CD4-positive, alpha-beta T cell treated with Interleukin-10 for 1 hour (primary cell): ENCODE measurements at places on chromosomes 1 and 21.

GRCh38 chr1:13469343-13469742 lies 44.5 kb downstream of the LRRC38 start:
- no peak for DNase-seq

- DNase-seq, result no peak
These were observed 33.6 kb upstream of the RAVER2 start for GRCh38 chr1:64711266-64711665.

DNA sequence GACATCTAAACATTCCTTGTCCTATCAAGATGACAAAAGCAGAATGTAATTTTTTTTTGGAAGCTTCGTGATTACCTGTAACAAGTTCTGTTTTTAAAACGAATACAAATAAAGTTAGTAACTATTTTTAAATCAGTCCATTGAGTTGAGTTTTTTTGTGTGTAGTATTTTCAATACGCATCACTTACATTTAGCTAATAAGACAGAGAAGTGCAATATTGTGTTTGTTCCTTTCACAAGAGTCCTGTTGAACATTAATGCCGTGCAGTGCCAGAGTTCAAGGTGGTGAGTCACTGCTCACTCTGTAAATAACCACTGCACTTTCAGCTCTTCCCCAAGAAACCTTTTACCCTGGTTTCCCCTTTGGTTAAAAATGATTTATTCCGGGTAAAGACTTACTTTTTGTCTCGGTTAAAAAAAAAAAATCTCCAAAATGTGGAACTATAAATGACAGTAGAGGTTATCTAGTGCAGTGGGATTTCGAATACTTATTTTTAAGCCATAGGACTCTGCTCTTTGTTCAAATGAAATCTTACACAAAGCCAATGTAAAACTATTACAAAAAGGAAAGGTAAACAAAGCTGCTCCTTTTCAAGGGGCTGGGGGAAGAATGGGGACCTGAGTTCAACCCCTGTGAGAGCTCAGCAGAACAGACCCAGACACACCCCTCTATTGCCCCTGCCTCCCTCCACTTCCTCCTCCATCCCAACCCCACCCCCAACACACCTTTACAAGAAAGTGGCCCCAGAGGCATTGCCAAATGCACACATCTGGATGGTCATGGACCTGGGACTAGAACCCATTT lies 14.8 kb upstream of the NCMAP start:
- no peak for DNase-seq

DNA sequence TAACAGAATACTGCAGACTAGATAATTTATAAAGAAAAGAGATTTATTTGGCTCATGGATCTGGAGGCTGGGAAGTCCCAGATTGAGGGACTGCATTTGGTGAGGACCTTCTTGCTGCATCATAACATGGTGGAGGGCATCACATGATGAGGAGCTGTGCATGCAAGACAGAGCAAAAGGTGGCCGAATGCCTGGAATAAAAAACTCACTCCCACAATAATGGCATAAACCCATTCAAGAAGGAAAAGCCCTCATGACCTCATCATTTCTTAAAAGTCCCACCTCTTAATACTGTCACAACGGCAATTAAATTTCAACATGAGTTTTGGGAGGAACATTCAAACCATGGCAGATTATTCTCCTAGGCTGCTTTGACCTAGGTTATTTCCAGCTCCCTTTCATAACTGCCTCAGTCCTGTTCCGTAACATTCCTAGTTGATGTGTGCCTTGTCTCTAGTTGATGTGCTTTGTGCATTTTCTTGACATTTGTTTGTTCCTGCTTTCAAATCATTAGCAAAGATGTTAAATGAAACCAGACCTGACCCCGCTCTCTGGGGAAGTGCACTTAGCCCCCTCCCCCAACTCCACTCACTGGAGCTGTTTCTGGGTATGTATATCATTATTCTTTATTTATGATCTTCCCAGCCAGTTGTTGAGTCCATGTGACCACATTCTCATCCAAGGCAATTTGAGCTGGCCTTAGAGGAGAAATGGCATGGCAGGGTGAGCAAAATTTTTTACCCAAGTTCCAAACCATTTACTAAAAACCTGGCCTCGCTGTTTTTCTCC lies 148.5 kb downstream of the GDAP2 start:
- no peak for DNase-seq

DNA sequence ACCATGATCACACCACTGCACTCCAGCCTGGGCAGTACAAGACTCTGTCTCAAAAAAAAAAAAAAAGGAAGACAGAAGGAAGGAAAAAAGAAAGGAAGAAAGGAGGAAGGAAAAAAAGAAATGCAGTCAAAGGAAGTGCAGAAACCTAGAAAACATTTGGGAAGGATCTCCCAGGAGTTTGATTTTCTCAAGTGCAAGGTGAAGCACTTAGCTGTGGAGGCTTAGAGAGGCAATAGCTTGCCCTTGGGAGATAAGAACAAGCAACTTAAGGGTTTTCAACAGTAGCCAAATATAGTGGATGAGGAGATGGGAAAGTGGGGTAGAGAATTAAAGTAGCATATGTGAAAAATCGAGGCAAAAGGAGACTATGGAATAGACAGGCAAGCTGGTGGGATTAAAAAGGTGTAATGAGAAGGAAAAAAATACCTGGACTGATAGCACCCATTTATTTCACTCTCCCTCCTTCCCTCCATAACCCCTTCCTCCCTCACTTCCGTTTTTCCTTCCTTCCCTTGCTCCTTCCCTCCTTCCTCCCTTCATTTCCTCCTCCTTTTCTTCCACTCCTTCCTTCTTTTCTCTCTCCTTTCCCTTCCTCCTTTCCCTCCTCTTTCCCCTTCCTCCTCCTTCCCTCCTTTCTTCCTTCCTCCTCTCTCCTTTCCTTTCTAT lies 6.8 kb upstream of the FAM89A start:
- no peak for DNase-seq

DNA sequence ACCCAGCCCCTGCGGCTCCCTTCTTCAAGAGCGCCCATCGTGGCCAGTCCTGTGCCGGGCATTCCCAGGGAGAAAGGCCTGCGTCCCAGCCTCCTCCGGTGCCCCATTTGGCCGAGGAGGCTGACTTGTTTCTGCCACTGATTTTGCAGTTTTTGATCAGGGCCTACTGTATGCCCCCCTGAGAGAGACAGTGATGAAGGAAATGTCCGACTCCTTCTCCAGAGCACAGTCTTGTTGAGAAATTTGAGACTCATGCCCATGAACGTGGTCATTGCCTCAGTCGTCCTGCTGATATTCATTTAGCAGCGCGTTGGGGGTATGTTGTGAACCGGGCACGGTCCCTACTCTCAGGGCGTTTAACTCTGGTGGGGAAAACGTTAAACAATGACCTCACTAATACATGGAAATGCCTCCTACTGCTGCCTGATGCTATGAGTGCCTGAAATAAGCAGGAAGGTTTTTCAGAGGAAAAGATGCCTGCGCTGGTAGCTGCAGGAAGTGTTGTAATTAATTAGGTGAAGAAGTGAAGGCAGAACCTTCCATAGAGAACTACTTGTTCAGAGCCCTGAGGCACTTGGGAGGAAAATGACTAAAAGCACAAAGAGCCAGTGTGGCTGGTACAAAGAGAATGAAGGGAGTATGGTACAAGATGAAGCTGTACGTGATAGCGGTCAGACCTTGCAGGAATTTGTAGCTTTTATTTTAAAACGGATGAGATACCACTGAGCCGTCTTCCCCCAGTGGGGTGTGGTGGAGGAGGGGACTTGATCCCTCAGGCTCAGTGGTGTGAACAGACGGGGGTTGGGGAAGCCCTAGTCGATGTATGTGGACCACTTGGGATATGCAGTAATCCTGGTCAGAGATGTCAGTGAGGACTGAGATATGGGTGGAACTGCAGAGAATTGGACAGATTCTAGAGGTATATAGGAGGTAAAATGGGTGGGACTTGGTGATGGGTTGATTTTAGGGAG lies 730 bp downstream of the ZCCHC17 start:
- no peak for DNase-seq

- DNase-seq, result no peak
These were observed 35.4 kb upstream of the CITED4 start for GRCh38 chr1:40897513-40897912.

DNA sequence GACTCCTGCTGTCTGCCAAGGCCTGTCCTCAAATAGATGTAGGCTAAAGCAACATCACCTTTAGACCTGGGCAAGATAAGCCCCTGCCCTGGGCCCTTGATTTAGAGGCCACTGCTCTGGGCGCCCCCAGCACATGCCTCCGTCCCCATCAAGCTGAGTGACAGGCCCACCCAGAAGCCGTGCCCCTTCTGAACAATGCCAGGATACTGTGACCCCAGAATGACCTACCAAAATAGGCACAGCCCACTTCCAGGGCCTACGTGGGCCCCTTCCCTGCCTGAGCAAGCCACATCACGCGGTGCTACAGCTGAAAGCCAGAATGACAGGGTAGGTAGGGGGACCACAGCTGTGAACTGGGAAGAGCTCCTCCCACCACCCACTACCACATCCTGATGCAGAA lies 24.7 kb upstream of the BECN2 start:
- no peak for DNase-seq

DNA sequence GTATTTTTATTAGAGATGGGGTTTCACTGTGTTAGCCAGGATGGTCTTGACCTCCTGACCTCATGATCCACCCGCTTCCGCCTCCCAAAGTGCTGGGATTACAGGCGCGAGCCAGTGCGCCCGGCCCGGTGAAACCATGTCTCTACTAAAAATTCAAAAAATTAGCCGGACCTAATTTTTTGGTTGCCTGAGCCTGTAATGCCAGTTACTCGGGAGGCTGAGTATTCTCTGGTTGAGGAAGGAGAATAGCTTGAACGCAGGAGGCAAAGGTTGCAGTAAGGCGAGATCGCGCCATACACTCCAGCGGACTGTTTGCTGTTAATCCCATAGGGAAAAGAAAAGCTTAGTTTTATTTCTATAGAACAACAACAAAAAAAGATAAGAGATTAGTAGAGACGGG lies 29.9 kb upstream of the HJV start:
- no peak for DNase-seq

DNA sequence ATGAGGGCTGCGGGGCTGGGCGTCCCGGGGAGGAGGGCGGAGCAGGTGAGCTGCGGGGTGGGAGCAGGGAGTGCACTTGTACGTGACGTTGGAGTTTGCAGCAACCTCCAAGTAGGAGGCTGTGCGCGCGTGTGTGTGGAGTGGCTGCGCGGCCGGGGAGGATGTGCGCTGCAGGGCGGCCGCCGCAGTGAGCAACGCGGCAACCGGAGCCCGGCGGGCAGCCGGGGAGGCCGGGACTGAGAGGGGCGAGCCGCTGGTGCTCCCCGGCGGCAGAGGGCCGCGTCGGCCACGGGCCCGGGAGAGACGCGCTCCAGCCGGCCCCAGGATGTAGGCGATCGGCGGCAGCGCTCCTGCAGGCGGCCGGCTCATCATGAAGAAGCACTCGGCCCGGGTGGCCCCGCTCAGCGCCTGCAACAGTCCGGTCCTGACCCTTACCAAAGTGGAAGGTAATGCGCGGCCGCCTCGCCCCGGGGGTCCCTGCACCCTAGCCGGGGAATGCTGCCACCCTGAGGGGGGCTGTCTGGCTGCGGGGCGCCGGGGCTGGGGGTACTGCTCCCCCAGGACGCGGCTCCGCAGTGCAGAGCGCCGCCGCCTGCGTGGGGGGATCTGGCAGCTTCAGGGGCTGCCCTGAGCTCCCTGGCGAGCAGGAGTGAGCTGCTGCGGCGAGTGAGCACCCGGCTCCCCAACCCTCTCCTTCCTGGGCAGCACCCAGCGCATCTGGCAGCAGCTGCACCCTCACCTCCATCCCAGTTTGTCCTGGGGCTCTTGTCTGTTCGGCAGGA lies 158.9 kb upstream of the COA6 start:
- DNase-seq, result no peak

DNA sequence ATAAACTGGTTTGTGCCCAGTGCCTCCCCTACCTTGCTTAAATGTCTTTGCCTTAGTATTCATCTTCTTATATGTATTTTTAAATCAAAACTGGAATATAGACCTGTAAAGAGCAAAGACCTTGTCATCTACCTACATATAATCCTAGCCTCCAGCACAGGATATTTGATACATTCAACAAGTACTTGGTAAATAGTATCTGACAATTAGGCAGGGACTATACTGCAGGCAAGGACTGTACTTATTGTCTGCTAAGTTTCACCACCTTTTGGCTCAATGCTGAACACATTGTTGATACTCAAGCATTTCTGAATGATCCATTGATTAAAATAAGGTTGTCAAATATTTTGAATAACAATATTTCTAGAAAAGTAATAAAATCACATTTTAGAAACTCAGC lies 96.4 kb downstream of the PKN2 start:
- DNase-seq, result no peak

- DNase-seq, result no peak
These were observed 44.8 kb downstream of the DPYD start for GRCh38 chr1:97875996-97876395.

GRCh38 chr1:201955729-201956143 lies 433 bp downstream of the TIMM17A start:
- DNase-seq, result no peak

- no peak for DNase-seq
These were observed 40.8 kb upstream of the FCER1A start for GRCh38 chr1:159261311-159261710.
